ENCODE measurements at places on chromosomes 5 and 9. TPM values are rescaled to one million over a fixed set of nuclear protein-coding genes. Genes with fewer than 3 reads are reported as not detected.

Gene MLANA
- not detected for total RNA-seq

Gene MPDZ
- total RNA-seq = not detected

Gene GPR151
- total RNA-seq = not detected

Gene POU5F2
- 1.6 TPM for total RNA-seq

Gene SH2D3C
- 30.0 TPM for total RNA-seq

Gene F12
- total RNA-seq = 2.2 TPM

Gene ALDH1A1
- total RNA-seq = not detected

Gene COL5A1
- total RNA-seq = not detected

Gene FOXD4L4
- total RNA-seq = 0.10 TPM

Gene FBN2
- total RNA-seq = not detected

Gene NR2F1-AS1
- not detected for total RNA-seq

Gene ZCCHC7
- 22.1 TPM for total RNA-seq

DNA sequence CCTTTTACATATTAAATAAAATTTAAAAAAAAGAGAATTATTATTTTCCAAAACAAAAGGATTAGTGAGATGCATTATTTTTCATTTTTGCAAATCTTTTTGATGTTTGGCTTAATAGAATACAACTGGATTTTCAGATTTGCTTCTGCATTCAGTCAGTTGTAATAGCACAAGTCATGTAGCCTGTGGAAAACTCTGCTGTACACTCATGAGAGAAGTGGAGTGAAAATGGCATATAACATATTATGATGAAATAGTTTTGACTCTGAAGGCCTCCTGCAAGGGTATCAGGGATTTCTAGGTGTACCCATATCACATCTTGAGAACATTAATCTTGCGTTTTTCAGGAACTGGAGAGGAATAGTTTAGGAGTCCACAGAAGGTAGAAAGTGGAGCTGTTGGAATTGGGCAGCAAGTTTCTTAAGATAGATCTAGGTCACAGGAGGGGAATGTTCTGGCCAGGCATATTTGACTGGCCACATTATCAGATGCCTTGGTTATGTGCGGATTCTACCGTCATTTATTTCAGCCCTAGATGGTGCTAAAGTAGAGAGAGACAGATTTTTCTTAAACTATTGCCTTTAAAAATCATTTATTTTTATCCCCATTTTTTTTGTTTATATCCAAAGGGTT lies 16.4 kb downstream of the LNPEP start:
- DNase-seq = no peak

DNA sequence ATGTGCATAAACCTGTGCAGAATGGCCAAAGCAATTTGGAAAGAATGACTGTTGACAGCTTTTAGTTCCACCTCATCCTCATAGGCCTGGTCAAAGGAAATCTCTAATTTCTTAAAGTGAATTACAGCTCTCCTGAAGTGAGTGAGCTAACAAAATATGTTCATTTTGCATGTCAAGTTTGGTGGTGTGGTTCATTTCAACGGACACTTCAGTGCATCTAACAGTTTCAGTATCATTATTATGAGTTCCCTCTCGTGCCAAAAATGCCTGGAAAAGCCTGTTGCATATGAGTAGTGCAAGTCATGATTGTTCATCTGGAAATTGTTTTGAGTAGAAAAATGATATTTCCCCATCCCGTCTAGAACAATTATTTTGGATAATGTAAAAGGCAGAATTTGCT lies 53.2 kb upstream of the HMHB1 start:
- no peak for DNase-seq

DNA sequence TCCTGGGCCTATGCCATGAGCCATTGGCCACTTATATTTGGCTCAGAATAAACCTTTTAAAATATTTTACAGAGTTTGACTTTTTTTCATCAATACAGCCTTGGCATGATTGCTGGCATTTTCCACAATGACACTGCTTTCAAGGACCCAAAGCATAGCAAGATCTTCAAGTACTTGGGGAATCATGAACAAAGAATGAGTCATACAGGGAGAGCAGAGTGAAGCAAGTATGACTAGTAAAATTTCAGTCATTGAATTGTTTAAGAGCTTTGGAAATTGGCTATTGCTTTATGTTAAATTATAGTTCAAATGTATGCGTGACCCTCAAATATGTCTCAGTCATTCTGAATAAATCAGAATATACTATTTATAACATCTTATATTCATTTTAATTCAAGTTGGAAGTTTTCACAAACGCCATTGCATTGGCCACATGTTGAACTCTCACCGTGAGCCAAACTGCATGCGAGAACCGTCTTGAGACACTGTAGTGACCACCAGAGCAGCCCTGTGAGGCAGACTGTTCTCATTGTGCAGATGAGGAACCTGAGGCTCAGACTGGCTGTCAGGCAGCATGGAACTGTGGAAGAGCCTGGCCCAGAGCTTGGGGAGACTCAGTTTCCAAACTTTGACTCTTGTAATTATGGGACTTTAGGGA lies 52.9 kb downstream of the GDNF start:
- no peak for DNase-seq

GRCh38 chr9:86753836-86754235 lies 193.5 kb downstream of the GAS1 start:
- DNase-seq = no peak

- DNase-seq = no peak
Measured at GRCh38 chr5:170010595-170010994, 30.3 kb upstream of the INSYN2B start.

DNA sequence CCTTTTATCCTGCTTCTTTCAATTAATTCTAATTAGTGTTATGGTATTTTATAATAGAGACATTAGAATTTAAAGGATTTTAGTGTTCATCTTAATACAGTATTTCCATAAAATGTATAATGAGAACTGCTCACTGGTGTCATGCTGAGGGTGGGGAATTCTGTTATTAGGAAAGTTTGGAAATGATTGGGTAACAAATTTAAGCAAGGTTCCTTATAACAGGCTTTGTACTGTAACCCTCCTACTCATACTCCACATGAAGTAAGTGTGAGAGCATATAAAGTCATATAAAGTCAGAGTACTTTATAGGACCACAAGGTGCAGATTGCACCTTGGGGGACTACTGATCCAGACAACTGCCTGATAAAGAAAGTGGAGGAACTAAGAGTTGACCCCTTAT lies 42.2 kb downstream of the SV2C start:
- DNase-seq = no peak

- no peak for DNase-seq
Measured at GRCh38 chr5:59301727-59302126, 591.8 kb downstream of the PDE4D start.

DNA sequence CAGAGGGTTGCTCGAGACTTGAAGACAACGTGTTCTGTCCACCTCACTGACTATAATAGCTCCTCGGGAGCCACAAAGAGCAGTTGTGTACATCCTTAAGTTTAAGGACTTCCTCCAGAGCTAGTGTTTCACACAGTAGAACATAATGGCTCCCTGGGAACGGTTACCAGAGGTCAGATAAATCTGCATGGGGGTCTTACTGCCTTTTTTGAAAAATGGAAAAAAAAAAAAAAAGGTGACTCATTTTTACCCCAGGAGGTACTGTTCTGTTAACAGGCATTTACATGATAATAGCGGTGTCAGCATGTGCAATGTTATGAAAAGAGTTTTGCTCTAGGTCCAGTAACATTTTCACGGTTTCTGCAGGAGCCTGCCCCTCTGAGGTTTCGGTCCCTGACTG lies 498.9 kb upstream of the WWC1 start:
- no peak for DNase-seq

DNA sequence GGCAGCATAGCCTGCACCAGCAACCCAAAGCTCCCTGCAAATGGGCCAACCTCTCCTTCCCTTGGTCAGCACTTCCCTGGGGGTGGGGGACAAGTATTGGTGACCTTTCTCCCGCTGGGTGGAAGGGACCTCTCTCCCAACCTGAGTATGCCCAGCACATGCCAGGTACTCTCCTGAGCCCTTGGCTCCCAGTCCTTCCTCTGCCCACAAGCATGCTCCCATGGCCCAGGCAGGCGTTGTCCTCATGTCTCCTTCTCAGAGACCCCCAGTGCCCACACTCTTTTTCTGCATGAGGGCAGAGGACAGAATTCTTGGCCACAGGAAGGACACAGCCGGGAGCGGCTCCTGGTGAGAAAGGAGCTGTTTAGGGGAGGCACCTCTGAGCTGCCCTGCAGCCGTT lies 60.3 kb downstream of the PHF2 start:
- DNase-seq = no peak

DNA sequence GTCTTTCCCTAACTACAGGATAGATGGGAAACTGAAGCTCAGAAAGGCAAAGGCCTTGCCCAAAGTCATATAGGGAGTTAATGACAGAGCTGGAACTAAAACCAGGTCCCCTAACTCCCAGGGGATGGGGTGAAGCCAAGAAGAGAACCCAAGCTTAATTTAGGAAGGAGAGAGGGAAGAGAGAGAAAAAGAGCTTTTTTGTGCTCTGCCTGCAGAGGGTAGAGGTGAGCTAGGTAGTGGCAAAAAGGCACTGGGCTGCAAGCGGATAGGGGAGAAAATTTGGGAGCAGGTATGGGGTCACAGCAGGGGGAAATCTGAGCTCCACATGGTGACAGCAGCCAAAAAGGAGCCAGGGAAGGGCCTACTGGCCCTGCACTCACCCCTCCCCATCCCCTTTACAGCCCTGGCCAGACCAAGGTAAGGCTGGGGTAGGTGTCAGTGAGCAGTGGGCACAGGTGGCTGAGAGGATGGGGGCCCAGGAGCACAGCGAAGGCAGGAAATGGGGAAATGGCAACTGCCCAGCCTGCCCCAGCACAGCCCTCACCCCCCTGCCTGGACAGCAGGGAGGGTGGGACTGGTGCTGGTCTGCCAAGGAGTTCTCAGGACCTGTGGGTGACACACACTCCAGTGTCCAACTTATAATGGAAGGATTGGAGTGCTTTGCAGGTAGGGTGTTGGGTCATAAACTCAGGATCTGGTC lies 3.3 kb downstream of the ENHO start:
- no peak for DNase-seq

DNA sequence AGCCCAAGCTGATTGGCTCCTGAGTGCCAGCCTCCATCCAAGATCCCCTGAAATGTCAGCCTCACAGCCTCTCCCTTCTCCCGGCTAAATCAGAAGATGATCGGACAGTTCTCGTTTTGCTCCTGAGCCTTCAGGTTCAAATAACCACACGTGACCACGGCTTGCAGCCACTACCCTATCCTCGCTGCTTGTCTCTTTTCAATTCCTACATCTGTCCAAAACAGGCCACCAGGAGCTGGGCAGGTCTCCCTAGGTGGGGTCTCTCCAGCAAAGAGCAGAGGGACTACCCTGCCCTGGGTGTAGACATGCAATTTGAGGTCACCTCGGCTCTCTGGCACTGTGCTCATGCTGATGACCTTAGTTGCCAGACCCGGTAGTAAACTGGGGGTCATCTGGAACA lies 224.0 kb upstream of the TBC1D2 start:
- no peak for DNase-seq

- DNase-seq = no peak
Measured at GRCh38 chr9:121721058-121721350, 69.6 kb downstream of the DAB2IP start.

DNA sequence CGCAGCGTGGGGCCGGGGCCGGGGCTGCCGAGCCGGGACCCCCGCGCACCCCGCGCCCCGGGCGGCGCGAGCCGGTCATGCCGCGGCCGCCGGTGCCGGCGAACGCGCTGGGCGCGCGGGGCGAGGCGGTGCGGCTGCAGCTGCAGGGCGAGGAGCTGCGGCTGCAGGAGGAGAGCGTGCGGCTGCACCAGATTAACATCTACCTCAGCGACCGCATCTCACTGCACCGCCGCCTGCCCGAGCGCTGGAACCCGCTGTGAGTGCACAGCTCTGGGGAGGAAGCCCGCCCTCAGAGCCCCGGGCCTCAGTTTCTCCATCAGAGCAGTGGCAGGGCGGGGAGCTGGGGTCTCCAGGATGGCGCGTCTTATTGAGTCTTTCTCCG lies 335 bp downstream of the GALNT12 start:
- peak; percentile 17 for DNase-seq

GRCh38 chr5:98816582-98817222 lies 43.2 kb downstream of the RGMB start:
- no peak for DNase-seq

- no peak for DNase-seq
Measured at GRCh38 chr5:107123014-107123413, 547.7 kb downstream of the EFNA5 start.

DNA sequence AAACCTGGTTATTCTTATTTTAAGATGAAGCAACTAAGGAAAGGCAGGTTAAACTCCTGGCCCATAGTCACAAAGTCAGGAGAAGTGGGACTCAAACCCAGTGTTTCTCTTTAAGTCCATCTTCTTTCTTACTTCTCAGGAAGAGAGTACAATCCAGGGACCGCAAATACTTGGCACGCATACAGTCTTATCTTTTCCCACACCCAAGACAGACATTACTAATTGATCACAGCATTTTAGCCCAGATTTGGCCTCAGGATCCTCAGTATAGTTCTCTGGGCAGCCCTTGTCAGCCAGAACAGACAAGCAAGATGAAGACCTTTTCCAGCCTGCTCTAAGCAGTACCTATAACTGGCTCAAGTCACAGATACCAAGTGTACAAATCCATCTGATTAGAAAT lies 125.5 kb upstream of the RAI14 start:
- no peak for DNase-seq

DNA sequence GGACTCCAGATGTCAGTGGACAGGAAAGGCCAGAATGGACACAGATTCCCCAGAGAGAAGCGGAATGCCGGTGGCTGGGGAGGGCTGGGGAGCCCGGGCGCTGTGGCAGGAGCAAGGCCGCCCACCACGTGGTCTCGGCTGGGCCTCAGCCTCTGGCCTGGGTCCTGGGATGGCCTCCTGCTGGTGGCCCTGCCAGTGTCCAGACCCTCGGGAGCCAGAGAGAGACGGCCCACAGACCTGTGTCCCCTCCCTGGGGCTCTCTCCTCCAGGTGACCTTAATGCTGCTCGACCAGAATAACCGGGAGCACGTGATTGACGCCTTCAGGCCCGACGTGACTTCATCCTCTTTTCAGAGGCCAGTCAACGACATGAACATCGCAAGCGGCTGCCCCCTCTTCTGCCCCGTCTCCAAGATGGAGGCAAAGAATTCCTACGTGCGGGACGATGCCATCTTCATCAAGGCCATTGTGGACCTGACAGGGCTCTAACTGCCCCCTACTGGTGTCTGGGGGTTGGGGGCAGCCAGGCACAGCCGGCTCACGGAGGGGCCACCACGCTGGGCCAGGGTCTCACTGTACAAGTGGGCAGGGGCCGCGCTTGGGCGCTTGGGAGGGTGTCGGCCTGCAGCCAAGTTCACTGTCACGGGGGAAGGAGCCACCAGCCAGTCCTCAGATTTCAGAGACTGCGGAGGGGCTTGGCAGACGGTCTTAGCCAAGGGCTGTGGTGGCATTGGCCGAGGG lies 19.0 kb downstream of the FBXW5 start:
- no peak for DNase-seq

GRCh38 chr5:106116682-106117081 lies 1554.1 kb downstream of the EFNA5 start:
- DNase-seq = no peak

DNA sequence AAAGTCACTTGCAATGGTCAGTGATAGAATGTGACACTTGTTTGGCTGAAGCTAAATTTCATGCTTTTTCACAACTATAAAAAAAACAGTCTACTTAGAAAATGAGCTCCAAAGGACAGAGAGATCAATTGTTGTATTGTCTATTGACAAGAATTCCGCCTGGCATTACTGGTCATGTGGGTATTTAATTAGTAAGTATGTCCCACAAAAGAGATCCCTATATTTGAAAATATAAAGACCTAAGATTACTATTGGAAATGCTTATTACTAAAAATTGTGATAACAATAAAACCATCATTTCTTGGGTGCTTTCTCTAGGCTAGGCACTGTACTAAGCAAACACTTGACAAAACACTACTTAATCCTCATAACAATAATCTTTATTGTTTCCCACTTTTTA lies 745.2 kb upstream of the C9orf72 start:
- DNase-seq = no peak
